CD4-positive, alpha-beta T cell (primary cell): ENCODE measurements at places on chromosomes 4 and X. TPM values are rescaled to one million over a fixed set of nuclear protein-coding genes. Genes with fewer than 3 reads are reported as not detected.

- no peaks in the 10 kb centered on the region for H3K36me3 ChIP-seq
- no peak overlapping the region for H3K27ac ChIP-seq
- H3K4me3 ChIP-seq = no peak overlapping the region
- no peaks in the 10 kb centered on the region for H3K4me1 ChIP-seq
- H3K27me3 ChIP-seq = no peaks in the 10 kb centered on the region
Measured at GRCh38 chrX:38656350-38656915, 95.1 kb downstream of the TSPAN7 start.

GRCh38 chr4:186719925-186720694 is 3.5 kb downstream of the FAT1 start:
- H3K36me3 ChIP-seq = no peaks in the 10 kb centered on the region
- H3K4me1 ChIP-seq = no peaks in the 10 kb centered on the region
- H3K27ac ChIP-seq = no peak overlapping the region
- no peak for DNase-seq
- no peak overlapping the region for H3K4me3 ChIP-seq

GRCh38 chr4:5280828-5281227 is 229.5 kb downstream of the STK32B start:
- no peaks in the 10 kb centered on the region for H3K36me3 ChIP-seq
- H3K27ac ChIP-seq = no peak overlapping the region
- no peak for DNase-seq
- H3K27me3 ChIP-seq = no peaks in the 10 kb centered on the region
- no peaks in the 10 kb centered on the region for H3K4me1 ChIP-seq

DNA sequence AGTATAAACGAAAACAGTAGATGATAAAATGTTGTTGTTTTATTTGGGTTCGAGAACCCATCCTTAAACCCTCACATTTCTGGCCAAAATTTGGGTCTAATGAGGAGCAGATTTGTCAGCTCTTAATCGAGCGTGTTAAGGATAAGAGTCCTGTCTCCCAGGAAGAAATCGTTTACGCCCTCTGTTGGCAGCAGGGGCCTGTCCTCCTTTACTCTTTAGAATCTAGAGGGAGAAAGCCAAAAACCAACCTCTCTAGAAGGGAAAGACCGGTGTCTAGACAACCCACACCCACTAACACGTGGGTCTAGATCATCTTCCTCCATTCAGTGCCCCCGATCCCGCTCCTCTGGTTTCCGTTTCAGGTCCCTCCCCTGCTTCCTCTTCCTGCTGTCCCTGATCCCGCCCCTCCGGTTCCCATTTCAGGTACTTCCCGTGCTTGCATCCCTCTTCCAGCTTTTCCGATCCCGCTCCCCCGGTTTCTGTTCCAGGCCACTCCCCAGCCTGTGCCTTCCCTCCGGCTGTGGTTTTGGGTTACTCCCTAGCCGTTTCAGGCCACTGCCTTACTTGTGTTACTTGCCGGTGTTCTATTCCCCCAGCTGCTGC is 339.1 kb downstream of the PAPSS1 start:
- H3K27ac ChIP-seq = no peak overlapping the region
- no peaks in the 10 kb centered on the region for H3K27me3 ChIP-seq
- no peak for DNase-seq
- no peak overlapping the region for H3K4me3 ChIP-seq

DNA sequence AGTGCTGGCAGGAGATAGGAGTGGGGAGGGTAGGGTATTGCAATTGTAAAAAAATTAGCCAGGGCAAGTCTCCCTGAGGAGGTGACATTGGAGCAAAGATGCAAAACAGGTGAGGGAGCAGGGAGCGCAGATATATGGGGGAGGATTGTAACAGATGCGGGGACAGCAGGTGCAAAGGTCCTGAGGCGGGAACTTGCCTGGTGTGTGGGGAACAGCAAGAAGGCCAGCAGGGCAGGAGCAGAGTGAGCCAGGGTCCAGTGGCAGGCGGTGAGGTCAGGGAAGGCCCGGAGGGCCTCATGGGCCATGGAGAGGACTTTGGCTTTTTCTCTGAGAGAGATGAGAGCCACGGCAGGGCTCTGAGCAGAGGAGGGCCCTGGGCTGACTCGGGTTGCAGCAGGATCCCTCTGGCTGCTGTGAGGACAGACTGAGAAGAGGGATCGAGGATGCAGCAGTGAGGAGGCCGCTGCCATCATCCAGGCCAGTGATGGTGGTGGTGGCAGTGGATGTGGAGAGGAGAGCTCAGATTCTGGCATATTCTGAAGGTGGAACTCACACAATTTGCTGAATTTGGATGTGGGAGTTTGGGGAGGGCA is 6.2 kb downstream of the PORCN start:
- H3K27me3 ChIP-seq = no peaks in the 10 kb centered on the region
- peaks cover 16% of the 10 kb centered on the region for H3K4me1 ChIP-seq
- H3K4me3 ChIP-seq = no peak overlapping the region
- H3K36me3 ChIP-seq = peaks cover 6% of the 10 kb centered on the region
- no peak overlapping the region for H3K27ac ChIP-seq
- no peak for DNase-seq

Gene NUP62CL
- total RNA-seq = 0.74 TPM
